Activated T-cell treated with anti-CD3 and anti-CD28 coated beads for 48 hours (primary cell): ENCODE measurements at places on chromosomes 7 and 10.

DNA sequence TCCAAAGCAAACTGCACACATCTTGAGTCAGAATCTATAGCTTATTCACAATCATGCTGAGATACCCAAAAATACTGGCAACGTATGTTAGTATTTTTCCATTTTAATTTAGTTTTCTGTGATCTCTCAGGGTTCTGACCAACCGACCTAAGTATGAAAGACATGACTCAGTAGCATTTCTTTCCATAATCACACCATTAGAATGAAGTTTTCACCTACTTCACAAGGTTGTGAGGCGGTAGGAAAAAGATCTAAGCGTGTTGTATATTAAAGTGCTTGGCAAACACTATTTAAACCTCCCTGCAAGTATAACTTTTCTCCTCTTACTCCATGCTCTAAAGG is 49.1 kb downstream of the PLCE1 start:
- DNase-seq: no peak

DNA sequence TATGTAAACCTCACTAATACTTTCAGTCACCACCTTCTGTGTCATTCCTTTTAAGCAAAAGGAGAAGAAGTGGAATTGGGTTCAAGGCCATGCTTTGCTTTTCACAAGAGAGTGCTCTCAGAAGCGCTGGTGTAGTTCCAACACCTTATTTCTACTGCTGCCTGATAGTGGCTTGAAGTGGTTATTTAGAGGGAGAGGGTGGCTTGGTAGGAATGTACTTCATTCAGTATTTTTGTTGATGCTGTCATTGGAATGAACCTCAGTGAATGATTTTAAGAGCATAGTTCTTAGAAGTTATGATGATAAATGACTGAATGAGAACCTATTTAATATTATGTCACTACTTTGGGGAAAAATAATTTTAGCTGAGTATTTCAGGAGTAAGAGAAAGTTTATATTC is 396.7 kb downstream of the EXOC4 start:
- no peak for DNase-seq

GRCh38 chr10:104053201-104053600 is 32.5 kb downstream of the COL17A1 start:
- DNase-seq: no peak

DNA sequence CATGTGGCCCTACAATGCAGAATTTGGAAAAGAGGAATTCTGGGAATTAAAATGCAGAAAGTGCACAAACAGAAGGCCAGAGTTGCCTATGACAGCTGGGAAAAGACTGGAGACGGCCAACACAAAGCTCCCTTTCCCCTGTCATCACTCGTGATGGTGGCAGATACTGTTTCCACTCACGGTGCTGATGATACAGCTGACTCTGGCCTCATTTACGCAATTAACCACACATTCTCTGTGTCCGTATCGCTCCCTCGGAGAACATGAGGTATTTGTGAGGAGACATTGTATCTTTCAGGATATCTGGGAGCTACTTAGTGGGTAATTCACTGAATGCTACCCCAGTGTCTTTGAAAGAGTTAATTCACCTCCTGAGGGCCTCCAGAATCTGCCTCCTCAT is 172.8 kb downstream of the TAX1BP1 start:
- DNase-seq: no peak
